CD4-positive, alpha-beta T cell treated with Interferon gamma for 1 hour (primary cell): ENCODE measurements at places on chromosomes 6 and 20.

- DNase-seq, result no peak
Observed at GRCh38 chr20:5919626-5920544, 30.4 kb downstream of the TRMT6 start.

DNA sequence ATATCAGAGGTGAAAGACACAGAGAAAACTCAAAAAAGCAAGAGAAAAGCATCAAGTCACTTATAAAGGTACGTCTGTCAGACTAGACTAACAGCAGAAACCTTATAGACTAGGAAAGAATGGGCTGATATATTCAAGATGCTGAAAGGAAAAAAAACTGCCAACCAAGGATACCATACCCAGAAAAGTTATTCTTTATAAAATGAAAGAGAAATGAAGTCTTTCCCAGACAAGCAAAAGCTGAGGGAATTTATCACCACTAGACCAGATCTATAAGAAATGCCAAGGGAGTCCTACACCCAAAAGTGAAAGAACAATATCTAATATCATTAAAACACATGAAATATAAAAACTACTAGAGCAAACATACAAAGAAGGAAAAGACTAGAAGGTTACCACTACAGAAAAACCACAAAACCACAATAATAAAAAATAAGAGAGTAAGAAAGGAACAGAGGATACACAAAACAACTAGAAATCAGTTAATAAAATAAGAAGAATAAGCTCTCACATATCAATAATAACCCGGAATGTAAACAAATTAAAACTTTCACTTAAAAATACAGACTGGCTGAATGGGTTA is 6.2 kb downstream of the MOXD1 start:
- DNase-seq, result no peak

DNA sequence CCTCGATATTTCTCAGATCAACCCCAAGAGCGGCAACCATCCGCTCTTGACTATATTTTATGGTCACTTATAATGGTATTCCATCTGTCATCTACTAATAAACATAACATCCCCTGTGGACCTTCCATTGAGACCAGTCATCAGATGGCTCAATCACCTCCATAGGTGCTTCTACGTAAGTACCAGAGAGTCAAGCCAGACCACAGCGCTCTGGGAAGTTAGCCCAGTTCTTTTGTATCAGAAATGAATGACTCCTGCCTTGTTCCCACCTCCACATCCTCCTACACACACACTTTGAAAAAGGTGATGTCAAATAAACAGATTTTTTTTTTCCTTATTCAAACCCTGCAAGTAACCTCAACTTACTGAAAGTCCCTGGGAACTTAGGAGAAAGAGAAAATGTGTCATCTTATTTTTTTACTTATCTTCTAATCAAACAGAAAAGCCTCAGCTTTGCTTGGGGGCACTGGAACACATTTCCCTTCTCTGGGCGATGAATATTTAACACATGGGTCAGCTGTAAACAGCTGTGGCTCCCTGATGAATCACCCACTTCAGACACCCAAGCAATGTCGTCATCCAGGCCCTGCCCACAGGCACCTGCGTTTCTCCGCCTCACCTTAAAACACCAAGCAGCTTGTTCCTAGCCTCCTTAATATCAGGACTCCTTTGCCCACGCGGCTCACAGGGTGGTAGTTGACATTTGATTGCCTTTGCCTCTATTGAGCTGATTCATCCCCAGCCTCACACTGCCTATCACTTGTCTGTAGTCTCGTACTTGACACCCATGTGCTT is 121.4 kb upstream of the LY86 start:
- DNase-seq, result no peak

DNA sequence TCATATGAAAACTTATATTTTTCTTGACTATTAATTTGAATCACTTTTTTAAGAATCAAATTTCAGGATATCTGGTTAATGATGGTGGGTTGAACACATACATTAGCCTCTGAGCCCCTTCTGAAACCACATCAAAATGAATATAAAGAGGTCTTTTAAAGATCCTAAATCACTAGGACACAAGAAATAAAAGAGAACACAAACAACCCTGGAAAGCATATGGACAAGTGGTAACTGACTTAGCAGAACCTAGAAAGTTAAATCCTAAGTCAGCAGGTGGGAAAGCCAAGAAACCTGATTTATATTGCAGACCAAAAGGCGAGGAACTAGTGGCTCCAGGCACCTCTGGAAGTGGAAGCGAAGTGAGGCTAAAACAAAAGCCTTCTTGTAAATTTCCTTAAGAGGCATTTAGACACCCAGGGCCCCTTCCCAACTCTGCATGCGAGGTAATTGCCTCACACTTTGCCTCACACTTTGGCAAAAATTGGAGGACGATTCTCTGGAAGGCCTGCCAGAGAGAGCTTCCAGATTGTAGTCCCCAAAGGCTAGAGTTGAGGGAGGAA is 293.9 kb downstream of the KHDC1L start:
- no peak for DNase-seq

GRCh38 chr6:129314575-129314974 is 395.4 kb downstream of the ARHGAP18 start:
- no peak for DNase-seq

DNA sequence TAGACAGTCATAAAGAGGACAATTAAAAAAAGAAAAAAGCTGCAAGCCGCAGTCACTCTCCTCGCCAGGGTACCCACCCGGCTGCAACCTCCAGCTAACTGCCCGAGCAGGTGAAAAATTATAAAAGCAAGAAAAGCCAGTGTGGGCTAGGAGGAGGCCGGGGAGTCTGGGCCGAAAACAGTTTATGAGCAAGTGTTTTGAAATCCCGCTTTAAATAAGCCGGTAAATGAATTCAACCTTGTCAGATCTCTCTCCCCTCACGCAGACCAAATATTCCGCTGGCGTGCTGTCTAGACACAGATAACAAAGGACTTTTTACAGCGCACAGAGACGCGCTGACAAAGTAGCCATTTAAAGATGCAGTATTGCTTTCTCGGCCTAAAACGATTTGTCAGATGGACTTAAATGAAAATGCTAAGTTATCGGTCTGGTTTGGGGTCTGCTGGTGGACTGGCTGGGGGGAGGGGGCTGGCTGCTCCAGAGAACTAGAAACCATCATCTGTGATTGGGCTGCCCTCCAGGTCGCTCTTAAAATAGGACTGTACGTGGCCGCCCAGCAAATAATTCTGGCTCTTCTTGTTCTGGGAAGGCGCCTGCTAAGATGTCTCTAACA is 24.6 kb downstream of the PMEPA1 start:
- DNase-seq, result no peak

DNA sequence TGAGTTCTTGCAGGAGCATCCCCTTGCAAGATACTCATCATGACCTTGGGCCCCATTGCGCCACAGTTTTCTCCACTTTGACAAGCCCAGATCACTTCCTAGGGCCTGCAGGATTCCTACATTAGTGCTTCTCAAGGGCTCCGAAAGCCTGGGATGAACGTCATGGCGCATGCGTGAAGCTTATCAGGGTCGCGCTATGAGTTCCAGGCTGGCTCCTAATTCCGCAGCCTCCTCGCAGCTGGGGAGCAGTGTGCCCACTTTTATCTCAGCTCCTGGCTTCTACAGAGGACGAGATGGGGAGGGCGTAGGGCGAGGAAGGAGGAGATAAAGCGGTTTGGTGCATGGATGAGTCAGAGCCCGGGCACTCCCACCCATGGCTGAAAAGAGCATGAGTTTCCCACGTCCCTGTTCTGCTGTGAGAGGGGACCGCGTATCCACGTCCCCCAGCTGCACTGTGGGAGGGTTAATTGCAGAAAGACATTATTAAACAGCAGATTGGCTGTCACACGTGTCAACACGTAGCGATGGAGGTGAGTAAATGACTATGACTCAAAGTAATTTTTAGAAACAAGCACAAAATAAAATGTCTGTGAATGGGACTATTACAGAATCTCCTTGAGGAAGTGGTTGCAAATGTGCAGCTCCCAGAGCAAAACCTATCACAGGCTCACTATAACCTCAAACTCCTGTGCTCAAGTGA is 72.9 kb upstream of the DSP start:
- DNase-seq, result no peak

DNA sequence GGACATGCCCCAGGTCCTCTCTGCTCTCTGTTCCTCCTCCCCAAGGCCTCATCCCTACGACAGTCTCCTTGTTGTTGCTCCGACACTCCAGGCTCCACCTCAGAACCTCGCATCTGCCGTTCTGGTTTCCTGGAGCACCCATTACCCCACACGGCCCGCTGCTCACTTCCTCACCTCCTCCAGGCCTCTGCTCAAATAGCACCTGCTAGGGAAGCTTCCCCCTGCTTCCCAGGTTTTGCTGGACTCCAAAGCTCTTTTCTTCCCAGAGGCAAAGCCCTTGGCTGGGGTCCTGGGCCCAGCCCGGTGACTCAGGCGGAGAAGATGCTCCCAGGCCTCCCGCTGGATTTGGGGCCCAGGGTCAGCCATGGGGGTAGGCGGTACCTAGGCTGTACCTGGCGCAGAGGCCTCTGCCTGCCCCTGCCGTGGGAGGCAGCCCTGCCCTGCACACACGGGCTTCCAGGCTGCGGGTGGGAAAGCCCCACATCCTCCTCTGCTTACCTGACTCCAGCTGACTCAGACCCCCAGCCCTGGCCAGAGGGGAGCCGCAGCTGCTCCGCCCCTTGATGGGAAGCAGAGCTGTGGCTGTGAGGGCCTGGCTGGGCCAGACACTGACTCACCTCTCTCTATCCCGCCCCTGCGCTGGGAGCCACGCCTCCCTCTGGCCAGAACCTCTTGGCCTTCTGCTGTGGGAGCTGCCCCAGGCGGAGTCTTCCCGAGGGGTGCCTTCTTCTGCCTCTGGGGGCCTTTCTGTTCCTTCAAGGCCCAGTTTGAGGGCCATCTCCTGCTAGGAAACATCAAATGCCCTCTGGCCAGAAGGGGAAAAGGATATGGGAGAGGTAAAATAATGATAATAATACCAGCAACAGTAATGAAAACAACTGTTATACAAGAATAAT is 130.5 kb downstream of the CEBPB start:
- DNase-seq, result peak; percentile 27

DNA sequence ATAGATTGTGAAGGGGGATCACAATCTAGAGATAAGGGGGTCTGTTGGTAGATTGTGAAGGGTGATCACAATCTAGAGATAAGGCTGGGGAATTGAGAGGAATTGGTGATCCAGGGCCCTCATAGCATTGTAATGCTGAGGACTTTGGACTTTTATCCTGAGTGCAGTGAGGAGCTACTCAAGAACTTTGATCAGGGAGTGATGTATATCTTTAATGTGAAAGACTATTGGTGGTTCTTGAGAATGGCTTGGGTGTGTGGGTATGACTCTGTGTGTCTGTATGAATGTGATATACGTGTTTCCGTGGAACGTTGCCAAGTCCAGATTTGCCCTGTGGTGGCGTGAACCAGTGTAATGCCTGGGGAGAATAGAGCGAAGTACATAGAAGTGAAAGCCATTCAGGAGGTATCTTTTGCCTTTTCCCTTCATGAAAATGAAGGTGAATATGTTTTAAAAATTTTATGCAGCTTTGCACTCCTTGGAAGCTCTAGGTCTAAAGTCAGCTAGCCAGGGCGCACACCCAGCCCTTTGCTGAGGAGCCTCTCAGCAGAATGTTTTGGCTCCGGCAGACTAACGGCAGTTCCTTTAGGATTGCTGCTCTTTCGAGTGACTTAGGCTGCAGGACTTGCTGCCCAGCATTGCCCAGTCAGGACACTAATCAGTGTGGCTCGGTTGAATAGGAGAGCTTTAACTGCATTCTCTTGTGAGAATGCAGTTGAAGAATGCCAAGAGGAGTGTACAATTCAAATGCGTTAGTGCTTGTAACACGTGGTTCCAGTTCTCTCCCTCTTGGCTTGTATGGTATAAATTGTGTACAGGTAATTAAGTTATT is 3.5 kb downstream of the ZFAND3 start:
- peak; percentile 4 for DNase-seq

GRCh38 chr20:25061821-25062530 is 4.0 kb upstream of the ACSS1 start:
- DNase-seq, result no peak

- DNase-seq, result peak; percentile 52
Observed at GRCh38 chr6:109441069-109441816, 719 bp downstream of the SMPD2 start.

DNA sequence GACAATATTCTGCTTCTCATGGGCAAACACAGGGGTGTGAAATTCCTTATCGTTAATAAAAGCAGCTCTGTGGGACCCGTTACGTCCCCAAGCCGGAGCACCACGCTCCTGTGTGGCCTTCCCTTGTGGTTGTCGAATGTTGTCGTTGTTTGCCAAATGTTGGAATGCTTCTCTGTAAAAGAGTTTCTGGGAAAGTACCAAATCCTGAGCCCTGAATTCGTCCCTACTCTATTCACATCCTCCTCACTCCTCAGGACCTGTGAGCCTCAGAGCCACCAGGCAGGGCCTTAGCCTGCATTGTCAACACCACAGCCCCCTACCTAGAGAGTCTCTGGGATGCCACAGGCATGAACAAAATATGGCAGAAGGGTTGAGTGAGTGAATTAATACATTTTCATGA is 64.0 kb downstream of the THBS2 start:
- DNase-seq, result no peak

- DNase-seq, result no peak
Observed at GRCh38 chr6:77030929-77031674, 432.2 kb downstream of the HTR1B start.

DNA sequence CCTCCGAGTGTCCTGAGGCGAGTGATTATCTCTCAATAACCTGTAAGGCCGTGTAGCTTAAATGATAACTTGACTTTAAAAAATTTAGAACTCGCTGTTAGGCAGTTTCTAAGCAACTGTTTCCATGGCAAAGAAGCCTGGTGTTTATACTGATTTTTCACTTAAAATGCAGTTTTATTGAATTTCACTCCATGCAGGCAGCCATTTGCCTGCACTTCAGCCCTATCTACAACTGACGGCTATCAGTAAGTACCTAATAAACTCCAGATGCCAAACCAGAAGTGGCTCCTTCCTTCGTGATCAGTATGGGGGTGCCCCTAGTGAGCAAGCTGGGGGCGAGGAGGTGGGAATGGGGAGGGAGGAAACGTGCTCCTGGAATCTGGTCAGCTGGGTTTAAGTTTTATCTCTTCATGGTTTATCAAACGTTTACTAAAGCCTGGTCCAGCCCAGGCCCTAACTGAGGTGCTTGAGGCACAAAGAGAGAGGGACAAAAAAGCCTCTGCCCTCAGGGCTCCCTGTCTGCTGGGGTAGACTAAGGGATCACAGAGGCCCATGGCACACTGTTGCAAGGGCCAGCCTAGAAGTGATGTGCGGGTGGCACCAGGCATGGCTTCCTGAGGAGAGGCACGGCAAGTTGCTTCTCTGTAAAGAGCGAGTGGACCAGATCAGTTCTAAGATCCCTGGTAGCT is 45.5 kb downstream of the TTI1 start:
- DNase-seq, result no peak

GRCh38 chr20:63351811-63352591 is 9.1 kb downstream of the CHRNA4 start:
- DNase-seq, result no peak
